ENCODE measurements at places on chromosomes 5 and 9.

DNA sequence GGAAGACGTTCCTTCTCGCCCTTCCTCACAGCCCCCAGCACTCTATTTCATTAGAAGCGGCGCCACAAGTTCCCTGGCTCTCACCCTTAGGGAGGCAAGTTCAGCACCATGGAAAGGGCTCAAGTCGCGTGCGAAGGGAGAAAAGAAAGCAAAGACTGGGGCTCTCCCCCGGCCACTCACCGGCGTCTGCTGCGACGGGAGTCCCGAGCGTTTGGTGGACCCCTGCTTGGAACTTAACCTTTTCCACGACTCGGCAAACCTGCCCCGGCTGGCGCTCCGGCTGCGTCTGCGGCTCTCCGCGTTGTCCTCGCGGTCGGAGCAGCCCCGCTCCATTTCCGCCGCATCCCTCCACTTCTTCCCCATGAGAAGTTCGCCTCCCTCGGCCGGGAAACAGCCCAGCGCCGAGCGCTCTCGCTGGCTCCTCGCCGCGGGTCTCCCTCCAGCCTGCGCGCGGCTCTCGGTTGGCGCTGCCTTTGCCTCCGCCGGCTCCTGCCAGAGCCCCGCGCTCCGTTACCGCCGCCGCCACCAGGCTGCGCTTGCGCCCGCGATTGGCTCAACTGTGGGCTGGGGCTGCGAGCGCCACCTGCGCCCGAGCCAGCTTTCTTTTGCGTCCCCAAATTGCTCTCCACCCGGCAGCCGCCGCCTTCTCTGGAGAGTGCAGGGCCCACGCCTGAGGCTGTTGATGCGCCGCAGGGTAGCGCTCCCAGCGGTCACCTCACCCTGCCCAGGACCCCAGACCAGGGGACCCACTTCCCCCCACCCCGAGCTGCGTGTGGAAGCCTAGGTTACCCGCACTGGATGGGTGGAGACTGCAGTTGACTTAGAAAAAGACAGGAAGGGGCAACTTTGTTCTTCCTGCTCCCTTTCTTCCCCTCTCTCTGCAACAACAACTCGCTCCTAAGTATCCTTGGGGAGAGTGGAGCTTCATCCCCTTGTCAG, 321.6 kb downstream of the CEMIP2 start:
- DNase-seq, result peak; percentile 68

- DNase-seq, result no peak
Measured at GRCh38 chr9:37911271-37911681, 7.3 kb upstream of the SLC25A51 start.

GRCh38 chr5:132782101-132782500, 5.1 kb upstream of the SEPTIN8 start:
- no peak for DNase-seq

- DNase-seq, result no peak
Measured at GRCh38 chr5:173333925-173334661, 5.9 kb upstream of the STC2 start.

DNA sequence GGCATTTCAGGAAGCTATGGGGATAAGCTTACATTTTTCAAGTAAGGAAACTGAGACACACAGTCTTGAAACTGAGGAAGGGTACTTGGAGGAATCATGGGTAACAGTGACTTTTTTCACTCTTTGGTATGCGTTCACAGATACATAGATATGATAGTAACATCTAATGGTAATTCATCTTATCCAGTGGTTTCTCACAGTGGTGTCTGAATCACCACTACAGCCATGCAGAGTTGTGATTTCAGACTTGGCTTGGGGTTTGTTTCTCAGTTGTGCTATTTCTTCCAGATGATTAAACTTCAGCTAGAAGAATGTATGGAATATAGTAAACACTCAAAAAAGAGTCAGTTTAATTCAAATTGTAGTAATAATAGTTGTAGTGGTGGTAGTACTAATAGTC, 239.1 kb upstream of the NUDT12 start:
- DNase-seq, result no peak

GRCh38 chr9:70392189-70392588, 22.3 kb downstream of the KLF9 start:
- no peak for DNase-seq

GRCh38 chr9:71136696-71137095, 15.3 kb upstream of the TRPM3 start:
- DNase-seq, result no peak

- DNase-seq, result no peak
Measured at GRCh38 chr9:129270205-129270604, 92.1 kb upstream of the IER5L start.

DNA sequence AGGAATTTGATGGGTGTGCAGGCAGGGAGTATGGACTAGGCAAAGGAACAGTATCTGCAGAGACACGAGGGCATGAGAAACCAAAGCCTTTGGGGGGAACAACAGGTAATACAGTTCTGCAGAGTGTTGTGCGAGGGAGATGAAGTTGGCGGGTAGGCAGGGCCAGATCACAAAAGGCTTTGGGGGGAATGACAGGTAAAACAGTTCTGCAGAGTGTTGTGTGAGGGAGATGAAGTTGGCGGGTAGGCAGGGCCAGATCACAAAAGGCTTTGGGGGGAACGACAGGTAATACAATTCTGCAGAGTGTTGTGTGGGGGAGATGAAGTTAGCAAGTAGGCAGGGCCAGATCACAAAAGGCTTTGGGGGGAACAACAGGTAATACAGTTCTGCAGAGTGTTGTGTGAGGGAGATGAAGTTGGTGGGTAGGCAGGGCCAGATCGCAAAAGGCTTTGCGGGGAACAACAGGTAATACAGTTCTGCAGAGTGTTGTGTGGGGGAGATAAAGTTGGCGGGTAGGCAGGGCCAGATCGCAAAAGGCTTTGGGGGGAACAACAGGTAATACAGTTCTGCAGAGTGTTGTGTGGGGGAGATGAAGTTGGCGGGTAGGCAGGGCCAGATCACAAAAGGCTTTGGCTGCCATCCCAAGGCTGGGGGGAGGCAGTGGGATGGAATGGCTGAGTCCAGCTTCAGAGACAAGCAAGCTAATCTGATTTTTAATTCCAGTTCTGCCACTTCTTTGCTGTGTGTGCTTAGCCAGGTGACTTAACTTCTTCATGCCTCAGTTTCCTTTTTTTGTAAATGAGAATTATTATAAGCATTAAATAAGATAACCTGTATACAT, 33.0 kb downstream of the FRMPD1 start:
- no peak for DNase-seq

DNA sequence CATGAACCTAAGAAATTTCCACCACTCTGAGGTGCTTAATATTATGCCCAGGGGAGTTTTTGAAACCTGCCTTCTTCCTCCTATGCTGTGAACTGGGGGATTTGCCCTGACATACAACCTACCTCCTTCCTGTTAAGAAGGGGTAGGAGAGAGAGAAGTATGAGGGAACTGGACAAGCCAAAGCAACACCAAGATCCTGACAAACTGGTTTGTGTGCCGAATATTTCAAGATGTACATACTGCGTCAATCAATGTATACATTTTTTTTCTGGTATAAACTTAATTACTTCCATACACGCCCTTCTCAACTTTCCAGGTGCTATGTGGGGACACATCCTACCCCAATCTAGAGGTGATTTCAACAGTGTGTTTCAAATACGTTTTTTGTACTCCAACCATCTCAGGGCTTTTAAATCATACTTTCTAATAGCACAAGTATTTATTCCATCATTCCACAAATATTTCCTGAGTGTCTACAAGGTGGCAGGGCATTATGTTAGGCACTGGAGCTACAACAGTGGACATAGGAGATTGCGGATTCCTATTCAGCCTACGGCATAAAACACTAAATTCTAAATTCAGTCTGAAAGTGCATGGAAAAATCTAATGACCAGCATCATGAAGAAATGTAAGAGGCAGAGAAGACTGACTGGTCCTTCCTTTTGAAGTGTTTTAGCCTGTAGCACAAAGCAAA, 70.1 kb upstream of the IFNK start:
- no peak for DNase-seq

GRCh38 chr9:120920806-120921178, 5.8 kb downstream of the TRAF1 start:
- no peak for DNase-seq

Data from right renal cortex interstitium (tissue), 3 donors.